Hypothalamus (tissue), 51 donors: ENCODE measurements at places on chromosomes 7 and 10.

DNA sequence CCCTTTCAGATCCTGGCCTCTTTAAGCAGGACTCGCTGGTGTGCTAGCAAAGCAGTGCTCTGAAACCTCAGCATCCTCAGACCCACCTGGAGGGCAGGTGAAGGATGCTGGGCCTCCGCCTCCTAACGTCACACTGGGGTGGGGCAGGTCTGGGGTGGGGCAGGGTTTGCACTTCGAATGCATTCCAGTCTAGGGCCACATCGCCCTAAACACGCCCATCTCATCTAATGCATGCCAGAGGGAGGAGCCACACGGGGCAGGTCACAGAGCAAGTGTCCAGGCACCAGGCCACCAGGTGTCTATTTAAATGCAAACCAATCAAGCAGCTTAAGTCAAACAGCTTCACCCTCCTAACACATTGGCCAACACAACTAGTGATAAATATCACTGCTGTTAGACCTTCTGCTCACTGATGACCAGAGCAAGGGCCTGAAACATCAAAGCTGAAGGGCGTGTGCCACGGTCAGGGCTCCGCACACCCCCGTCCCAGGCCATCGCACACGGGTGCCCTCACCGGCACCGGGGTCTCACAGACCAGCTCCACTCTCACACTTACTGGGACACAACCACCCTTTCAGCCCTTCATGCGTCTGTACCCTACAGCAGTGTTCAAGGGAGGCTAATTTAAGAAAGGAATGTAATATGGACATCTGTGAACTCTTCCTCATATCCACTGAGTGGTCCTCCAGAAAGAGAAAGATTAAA lies 47.1 kb downstream of the DIP2C start:
- DNase-seq, result no peak

DNA sequence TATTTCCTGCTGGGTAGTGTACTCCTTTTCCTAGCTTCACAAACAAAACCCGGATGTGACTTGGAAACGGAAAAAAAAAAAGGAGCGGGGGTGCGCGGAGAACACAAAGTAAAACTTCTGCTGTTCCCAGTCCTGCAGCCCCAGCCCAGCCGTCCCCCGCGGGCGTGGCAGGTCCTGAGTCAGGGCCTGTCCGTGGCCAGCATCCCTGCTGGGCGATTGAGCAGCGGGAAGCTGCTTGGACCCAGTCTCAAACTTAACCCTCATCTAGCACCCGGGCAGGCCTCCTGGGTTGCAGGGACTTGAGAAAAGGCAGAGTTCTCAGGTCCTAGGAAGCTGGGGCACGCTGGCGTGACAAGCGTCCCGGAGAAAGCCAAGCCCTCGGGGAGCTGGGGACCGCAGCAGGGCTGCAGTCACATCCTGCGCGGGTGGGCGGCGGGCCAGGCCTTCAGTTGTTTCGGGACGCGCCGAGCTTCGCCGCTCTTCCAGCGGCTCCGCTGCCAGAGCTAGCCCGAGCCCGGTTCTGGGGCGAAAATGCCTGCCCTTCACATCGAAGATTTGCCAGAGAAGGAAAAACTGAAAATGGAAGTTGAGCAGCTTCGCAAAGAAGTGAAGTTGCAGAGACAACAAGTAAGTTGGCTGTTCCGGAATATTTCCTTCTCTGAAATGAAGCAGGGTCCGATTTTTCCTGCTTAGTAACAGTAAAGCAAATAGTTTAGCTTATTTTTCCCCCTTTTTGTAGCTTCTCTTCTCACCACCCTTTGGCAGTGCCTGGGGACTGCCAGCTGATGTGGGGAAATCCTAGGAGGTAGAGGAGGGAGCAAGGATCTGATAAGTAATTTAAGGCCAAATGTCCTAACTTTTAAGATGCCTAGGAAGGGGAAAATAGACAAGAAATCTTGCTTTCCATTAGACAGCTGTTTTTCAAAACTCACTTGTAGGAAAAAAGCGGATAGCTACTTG lies at the start of gene GNG11:
Gene GNG11 (plus strand): TSS at position 129 of the 960 bp plus-strand sequence. CDS start 403 bp downstream, at position 532.
- DNase-seq, result peak; percentile 39

DNA sequence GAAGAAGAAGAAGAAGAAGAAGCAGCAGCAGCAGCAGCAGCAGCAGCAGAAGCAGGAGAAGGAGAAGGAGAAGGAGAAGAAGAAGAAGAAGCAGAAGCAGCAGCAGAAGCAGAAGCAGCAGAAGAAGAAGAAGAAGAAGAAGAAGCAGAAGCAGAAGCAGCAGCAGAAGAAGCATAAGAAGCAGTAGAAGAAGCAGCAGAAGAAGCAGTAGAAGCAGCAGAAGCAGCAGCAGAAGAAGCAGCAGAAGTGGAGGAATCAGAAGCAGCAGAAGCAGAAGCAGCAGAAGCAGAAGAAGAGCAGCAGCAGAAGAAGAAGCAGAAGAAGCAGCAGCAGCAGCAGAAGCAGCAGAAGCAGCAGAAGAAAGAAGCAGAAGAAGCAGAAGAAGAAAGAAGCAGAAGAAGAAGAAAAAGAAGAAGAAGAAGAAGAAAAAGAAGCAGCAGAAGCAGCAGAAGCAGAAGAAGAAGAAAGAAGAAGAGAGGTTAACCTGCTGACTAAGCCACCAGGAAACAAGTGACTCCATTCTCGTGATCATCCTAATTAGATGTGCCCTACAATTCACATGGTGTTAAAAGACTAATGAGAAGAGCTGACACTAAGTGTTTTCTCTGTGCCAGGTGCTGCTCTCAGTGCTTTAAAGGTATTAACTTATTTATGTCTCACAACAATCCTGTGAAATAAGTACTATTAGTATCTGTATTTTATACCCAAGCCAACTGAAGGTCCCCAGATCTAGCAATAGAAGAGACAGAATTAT lies 11.6 kb downstream of the CDNF start:
- no peak for DNase-seq

GRCh38 chr10:8275911-8276310 lies 221.4 kb downstream of the GATA3 start:
- no peak for DNase-seq

DNA sequence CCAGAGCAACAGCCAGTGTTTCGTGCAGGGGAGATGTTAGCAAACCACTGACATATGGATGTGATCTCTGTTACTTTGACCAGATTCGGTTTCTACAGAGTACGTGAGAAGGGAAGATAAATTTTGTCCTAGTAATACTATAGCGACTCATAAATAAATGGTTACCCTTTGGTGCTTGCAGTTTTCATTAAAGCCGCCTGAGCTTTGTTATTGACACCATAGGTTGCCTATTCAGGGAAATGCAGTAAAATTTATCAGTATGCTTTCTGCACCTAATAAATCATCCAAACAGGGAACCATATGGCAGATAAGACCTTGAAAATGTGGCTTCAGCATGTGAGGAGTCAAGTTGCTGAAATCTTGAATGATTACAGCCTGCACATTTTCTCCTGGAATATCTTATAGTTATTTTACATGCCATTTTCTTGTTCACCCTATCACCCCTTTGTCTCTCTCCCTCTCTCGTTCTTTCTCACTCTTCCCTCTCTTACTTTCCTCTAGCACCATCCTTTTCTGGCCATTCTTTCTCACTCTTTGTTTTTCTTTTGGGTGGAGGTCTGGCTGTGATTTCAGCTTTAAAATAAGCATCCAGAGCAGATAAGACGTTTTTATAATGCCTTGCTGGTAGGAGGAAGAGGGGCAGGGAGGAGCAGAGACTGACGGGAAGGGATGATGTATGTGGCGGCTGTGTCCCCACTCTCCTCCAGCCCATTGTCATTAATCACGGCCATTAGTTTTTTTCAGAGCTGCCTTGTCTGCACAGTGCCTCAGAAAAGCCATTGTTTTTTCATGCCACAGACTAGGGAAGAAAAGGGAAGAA lies 182.5 kb downstream of the LRMDA start:
- DNase-seq, result no peak

- no peak for DNase-seq
Observed at GRCh38 chr10:77261146-77261545, 376.5 kb downstream of the KCNMA1 start.

GRCh38 chr10:29202386-29202940 lies 86.4 kb upstream of the LYZL1 start:
- no peak for DNase-seq

DNA sequence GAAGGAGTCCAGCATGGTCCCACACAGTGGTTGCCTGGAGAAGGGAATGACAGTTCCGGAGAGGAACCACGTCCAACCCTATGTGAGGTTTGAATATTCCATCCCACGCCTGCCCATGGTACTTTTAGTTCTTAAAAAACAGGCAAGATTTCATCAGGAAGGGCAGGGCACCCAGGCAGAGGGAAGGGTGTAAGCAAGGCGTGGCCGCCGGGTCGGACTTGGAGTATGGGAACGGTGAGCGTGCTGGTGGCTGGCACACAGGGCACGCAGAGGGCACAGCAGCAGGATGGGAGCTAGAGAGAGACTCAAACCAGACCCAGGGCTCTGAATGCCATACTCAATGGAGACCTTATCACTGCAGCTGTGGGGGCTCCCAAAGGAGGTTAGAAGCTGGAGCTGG lies 34.3 kb downstream of the FAM53B start:
- DNase-seq, result no peak

DNA sequence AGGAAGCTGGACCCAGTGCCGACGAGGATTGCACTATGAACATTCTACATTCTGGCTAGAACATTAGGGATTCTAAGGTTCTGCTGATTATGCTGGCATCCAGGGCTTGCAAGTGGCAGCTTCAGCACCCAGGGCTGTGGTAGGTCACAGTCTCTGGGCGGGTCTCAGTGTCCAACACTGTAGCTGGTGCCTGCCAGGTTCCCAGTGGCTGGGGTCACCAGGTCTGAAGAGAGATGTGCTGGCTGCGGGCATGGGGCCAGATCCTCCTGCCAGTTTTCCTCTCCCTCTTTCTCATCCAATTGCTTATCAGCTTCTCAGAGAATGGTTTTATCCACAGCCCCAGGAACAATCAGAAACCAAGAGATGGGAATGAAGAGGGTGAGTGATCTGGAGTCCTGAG lies at the start of gene PTTG1IP2:
Gene PTTG1IP2 (plus strand): TSS at position 86 of the 400 bp plus-strand sequence. CDS start 148 bp downstream, at position 234.
- no peak for DNase-seq

DNA sequence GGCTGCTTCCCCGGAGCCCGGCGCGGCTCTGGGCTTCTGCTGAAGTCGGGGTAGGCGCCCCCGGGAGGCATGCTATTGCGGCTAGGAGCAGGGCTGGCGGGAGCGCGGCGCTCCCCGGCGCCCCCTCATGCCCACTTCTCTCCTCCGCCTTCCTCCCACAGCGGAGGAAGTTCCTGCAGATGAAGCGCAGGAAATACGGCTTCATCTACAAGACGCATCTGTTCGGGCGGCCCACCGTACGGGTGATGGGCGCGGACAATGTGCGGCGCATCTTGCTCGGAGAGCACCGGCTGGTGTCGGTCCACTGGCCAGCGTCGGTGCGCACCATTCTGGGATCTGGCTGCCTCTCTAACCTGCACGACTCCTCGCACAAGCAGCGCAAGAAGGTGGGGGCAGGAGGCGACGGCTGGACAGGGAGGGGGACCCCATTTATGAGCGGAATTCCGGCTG lies 479 bp downstream of the CYP26A1 start:
- no peak for DNase-seq

DNA sequence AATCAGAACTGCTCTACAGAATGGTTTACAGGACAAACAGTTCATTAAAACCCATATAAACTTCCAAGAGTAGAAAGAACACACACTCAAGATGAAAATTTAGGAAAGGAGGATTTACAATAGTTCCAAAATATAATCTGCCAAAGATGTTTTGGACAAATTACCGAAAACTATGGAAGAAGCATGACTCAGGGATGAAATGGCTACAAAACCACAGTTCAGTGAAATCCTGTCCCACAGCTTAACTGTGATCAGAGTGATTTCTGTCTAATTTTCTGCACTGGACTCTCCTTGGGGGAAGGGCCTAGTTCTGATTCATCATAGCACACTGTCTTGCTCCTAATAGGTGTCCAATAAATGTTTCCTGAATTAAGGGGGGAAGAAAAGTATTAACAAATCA lies 82.2 kb downstream of the HIPK2 start:
- no peak for DNase-seq

DNA sequence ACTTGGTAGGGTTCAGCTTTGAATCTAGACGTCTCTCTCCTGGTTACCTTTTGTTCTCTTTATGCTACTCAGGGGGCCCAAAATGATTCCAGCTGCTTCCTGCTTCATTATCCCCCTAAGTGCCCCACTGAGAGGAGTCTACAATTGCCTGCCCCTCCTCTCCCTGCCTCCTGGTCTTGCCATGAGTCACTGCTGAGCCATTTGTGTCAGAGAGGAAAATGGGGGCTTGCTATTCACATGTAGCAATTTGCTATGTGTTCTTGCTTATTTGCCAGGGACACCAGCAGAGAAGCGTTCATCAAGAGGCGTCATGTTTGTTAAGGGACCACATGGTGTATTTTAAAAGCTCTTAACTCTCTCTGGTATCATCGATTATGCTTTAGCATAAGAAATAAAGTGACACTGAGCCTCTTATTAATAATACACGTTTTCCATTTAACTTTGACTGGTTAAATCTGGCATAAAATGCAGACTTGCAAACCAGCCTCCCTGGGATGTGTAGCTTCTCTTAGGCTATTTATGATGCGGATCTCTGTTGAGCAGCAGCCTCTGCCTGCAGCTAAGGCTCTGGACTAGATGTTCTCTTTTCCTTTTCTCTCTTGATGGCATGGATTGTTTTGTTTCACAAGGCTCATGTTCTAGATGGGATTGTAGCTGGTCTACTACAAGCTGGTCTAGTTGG lies 239.3 kb downstream of the AUTS2 start:
- no peak for DNase-seq

DNA sequence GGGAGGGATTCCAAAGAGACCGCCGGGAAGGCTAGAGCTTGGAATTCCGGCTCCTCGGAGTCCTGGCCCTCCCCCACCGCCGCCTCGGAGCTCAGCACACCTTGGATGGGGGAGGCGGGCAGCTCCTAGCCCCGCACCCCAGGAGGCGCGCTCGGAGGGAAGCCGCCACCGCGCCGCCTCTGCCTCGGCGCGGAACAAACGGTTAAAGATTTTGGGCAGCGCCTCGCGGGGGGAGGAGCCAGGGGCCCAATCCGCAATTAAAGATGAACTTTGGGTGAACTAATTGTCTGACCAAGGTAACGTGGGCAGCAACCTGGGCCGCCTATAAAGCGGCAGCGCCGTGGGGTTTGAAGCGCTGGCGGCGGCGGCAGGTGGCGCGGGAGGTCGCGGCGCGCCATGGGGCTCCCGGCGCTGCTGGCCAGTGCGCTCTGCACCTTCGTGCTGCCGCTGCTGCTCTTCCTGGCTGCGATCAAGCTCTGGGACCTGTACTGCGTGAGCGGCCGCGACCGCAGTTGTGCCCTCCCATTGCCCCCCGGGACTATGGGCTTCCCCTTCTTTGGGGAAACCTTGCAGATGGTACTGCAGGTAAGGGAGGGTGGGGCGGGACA lies at the start of gene CYP26A1:
Gene CYP26A1 (plus strand): TSS at position 355 of the 608 bp plus-strand sequence. CDS start 42 bp downstream, at position 397.
- DNase-seq, result no peak
